Stimulated activated CD8-positive, alpha-beta memory T cell treated with anti-CD3 and anti-CD28 coated beads, Interleukin-4, amount 100 ng/mL, for 1 hour (primary cell): ENCODE measurements at places on chromosomes 11 and 22.
A peak's percentile ranks its signal among the peaks of the same experiment; 100 is the strongest.

DNA sequence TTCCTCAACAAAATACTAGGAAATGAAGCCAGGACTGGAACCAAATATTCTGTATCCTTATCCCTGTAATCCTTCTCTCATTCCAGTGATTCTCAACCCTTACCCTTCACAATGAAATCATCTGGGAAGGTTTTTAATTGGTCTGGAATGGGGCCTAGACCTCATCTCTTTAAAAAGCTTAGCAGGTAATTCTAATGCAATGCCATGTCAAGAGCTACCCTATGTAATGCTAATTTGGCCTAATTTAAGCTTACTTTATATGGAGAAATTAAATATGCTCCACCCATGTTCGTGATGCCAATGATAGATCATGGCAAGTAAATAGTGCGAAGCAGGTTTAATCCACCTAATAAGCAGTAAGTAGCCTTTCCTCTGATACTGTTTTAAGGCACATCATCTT, 101.7 kb downstream of the SGSM3 start:
- no peak for DNase-seq

DNA sequence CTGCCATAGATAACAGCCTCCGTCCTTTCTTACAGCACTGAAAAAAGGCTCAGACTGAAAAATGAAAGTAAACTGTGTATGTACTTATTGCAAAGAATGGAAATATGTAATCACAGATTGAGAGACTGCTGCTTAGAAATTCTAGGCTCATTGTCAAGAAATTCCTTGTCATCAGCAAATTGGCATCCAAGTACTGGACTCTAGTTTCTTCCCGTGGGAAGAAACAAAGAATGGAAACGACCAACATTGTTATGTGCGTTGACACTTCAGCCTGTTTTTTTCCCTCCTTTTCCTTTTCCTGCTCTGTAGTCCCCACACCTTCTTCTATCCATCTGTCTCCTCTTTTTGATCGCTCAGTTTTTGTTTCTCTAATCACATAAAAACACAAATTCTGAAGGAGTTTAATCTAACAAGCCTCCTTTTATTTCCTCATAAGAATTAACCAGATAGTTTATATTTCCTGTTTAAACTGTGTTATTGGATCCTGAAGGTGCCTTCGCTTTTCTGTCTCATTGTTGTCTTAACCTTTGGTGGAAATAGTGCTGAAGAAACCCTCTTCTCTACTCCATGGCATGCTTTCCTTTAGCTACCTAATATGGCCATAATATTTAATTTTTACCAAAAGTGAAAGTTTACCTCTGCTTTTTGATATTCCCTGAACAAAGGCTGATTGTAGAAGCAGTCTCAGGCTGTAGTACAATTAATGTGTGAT, 20.0 kb upstream of the CASP12 start:
- DNase-seq, result no peak

DNA sequence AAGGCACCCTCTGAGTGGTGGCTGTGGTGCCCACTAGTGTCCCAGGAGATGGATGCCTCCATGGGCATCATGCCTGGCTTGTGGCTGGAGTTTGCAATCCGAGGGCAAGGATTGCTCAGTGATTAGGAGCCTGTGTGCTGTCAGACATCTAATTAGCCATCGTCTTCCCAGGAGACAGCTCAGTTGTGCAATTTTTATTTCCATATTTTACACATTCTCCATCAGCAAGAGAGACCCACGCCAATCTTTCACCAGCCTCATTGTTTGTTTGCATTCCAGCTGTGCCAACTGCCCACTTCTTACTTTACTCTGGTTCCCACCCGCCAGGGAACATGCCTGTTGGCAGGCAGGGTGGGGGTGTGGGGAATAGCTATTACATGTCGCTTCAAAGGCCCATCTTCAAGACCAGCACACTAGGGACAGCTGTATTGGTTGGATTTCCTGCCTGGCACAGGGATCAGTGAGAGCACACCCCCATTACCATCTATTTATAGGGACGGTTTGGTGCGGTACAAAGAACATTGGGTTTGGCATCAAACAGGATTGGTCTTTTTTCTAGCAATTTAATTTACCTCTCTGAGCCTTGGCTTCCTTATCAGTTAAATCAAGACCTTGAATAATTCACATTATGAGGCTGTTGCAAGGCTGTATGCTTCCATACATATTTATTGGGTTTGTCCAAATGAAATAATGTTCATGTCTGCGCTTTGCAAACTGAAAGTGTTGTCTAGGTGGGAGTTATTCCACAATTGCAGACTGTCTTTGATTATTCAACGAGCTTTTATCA, 80.7 kb upstream of the NAV2 start:
- no peak for DNase-seq

- DNase-seq, result no peak
Observed at GRCh38 chr22:49671331-49672013, 156.2 kb downstream of the BRD1 start.

- DNase-seq, result no peak
Observed at GRCh38 chr11:8581300-8581699, 12.7 kb downstream of the STK33 start.

DNA sequence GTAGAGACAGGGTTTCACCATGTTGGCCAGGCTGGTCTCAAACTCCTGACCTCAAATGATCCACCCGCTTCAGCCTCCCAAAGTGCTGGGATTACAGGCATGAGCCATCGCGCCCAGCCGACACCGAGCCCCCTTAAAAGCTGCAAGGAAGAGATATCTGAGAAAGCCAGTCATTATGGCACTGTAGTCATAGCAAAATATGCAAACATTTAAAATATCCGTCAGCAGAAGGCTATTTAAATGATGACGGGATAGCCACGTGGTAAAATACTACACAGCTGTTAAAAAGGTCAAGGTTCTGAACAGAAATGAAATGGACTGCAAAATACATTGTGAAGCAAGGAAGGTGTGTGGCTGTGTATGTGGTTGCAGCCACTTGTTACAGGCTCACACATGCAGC, 6.4 kb upstream of the CCDC88B start:
- DNase-seq, result no peak

DNA sequence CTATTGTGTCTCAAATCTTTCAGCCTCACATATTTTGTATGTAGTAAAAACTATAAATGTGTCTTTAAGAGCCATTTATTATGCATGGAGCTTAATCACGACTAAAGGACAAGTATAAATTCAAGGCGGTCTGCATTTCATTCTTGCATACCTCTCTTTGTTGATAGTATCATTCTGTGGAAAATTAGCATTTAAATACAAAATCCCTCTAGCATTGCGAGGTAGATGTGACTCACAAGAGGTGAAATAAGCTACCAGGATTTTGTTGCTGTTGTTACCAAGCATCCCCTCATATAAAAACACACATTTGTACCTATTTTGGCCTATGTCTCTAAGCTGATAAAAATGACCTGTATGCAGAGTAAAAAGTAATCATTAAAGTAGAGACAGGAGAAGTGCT, 537.4 kb upstream of the LUZP2 start:
- no peak for DNase-seq

DNA sequence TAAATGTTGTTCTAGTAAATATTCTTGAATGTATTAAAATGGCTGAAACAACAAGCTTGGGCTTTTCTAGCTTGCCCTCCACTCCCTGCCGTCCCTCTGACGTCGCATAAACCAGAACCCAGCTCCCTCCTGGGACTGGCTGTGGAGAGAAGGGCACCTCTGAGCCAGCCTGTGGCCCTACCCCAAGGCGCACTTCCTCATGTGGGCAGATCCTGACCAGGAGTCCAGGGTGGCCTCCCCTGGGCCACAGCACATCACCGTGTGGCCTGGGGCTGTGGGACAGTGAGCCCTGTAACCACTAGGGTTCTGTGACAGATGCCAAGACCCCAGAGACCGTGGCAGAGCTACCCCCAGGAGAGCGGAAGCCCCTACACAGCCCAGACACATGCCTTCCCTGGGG, 10.2 kb upstream of the ADORA2A start:
- DNase-seq, result no peak

DNA sequence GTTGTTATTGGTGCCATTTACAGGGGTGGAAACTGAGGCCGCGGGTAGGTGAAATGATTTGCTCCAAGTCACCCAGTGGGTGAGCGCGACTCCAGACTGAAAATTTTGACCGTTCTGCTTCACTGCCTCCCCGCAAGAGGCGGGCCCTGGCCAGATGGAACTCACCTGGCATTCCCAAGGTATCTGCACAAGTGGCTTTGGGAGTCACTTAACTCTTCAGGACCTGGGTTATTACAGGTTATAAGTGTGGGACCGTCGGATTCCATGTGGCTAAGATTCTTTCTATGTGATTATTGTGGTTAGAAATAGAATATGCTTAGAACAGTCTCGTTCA, 598 bp downstream of the CABIN1 start:
- DNase-seq, result no peak

DNA sequence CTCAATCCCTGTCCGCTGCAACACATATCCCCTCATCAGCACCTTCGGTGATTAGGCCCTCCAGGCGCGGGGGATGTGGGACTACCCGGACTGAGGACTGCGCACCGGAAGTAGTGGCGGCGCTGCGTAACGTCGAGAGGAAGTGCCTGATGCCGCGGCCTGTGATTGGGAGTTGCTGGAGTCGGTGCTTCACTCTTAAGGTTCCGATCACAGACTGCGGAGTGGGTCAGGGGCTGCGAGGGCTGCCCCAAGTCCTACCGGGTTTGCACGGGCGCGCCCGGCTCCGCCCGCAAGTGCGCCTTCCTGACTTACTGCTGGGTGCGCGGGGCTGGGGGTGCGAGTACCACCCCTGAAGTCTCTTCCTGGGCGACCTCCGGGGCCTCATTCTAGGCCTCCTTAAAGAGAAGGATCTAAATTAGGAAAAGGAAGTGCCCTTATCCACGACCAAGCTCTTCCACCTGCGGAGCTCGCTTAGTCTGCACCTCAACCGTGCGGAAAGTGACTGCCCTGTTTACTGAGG, at the start of gene ALKBH3:
Gene ALKBH3, plus strand, starts transcription at position 192 of the 520 bp plus-strand sequence. CDS start 1,822 bp downstream, outside the sequence.
- DNase-seq, result peak; percentile 86

- no peak for DNase-seq
Observed at GRCh38 chr11:17753153-17753552, 18.6 kb downstream of the KCNC1 start.

DNA sequence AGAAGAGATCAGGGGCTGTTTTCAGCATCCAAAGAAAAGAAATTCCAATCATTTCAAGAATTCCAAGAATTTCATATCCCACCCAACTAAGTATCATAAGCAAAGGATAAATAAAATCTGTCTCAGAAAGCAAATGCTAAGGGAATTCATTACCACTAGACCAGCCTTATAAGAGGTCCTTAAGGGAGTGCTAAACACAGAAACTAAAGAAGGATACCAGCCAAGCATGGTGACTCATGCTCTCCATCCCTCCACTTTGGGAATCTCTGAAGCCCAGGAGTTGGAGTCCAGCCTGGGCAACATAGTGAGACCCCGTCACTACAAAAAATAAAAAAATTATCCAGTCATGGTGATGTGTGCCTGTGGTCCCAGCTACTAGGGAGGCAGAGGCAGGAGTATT, 17.8 kb downstream of the FADD start:
- no peak for DNase-seq

DNA sequence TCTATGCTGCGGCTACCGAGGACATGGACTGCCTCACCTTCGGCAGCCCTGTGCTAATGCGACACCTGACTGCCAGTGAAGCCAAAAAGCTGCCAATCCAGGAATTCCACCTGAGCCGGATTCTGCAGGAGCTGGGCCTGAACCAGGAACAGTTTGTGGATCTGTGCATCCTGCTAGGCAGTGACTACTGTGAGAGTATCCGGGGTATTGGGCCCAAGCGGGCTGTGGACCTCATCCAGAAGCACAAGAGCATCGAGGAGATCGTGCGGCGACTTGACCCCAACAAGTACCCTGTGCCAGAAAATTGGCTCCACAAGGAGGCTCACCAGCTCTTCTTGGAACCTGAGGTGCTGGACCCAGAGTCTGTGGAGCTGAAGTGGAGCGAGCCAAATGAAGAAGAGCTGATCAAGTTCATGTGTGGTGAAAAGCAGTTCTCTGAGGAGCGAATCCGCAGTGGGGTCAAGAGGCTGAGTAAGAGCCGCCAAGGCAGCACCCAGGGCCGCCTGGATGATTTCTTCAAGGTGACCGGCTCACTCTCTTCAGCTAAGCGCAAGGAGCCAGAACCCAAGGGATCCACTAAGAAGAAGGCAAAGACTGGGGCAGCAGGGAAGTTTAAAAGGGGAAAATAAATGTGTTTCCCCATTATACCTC, 3.3 kb downstream of the FEN1 start:
- DNase-seq, result no peak

GRCh38 chr11:102408339-102408738, 44.2 kb downstream of the TMEM123 start:
- no peak for DNase-seq

DNA sequence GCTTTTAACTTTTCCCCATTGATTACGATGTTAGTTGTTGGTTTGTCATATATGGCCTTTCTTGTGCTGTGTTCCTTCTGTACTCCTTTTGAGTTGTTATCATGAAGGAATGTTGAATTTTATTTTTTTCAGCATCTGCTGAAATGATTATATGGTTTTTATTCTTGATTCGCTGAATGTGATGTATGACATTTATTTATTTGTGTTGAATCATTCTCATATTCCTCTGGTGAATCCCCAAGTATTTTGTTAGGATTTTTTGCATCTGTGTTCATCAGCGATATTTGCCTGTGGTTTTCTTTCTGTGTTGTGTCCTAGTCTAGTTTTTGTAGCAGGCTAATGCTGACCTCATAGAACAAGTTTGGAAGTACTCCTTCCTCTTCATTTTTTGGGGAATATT, 78.2 kb downstream of the GGT1 start:
- no peak for DNase-seq

DNA sequence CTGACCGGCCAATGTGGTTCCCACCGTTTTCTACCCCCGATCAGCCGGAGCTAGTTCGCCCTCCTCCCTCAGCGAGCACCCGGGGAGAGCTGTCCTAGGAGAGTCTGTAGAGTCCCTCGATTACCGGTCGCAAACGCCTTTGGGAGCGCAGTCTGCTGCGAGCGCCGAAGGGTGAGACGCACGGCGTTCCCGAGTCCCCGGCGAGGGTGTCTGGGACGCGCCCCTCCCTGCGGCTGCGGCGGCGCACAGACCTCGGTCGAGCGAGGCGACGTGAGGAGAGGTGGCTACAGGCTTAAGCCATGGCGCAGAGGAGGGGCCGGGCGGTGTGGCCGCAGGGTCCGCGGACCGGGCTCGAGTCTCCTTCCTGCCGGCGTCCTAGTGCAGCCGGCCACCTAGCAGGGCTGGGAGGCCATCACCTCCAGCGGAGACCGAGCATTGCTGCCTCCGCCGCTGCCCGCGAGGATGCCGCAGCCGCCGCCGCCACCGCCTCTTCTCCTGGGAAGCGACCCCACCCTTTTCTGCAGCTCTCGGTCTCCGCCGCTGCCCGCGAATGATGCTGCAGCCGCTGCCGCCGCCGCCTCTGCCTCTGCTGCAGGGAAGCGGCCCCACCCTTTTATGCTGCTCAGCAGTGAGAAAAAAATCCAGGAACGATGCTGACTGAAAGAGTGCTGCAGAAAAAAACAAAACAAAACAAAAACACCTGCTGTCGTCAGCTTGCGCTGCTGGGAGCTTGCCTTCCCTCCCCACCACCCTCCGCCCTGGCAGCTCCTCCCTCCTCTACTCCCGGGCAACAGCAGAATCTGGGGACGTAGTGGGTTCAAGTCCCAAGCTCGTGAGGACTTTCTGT, at the start of gene MAP6:
Gene MAP6, minus strand, starts transcription at position 588 of the 847 bp plus-strand sequence. CDS start 669 bp downstream, outside the sequence.
- DNase-seq, result no peak

GRCh38 chr22:44063462-44064371, 39.6 kb downstream of the PARVB start:
- DNase-seq, result no peak

GRCh38 chr11:134236834-134237556, 12.5 kb downstream of the VPS26B start:
- no peak for DNase-seq
